Endodermal cell (in vitro differentiated cells): ENCODE measurements at places on chromosomes 4 and X. TPM values are rescaled to one million over a fixed set of nuclear protein-coding genes. Genes with fewer than 3 reads are reported as not detected.

DNA sequence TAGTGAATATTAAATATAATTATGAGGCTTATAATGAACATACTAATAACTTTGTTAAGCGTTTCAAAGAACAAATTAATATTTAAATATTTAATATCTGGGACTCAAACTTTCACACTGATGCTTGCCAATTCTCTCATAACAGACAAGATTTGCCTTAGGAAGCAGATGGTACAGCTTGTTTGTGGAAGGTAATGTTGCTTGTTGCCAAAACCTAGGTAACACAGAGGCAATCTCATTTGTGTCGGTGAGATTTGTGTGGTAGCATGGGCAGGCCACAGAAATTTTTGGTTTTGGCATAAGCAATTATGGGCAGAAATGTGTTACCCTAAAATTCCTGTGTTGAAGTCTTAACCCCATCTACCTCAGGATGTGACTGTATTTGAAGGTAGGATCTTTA, 114.9 kb upstream of the AFF2 start:
- no peak overlapping the region for H3K27ac ChIP-seq
- peaks cover 45% of the 10 kb centered on the region for H3K27me3 ChIP-seq
- H3K4me3 ChIP-seq, result no peak overlapping the region
- DNase-seq, result no peak

DNA sequence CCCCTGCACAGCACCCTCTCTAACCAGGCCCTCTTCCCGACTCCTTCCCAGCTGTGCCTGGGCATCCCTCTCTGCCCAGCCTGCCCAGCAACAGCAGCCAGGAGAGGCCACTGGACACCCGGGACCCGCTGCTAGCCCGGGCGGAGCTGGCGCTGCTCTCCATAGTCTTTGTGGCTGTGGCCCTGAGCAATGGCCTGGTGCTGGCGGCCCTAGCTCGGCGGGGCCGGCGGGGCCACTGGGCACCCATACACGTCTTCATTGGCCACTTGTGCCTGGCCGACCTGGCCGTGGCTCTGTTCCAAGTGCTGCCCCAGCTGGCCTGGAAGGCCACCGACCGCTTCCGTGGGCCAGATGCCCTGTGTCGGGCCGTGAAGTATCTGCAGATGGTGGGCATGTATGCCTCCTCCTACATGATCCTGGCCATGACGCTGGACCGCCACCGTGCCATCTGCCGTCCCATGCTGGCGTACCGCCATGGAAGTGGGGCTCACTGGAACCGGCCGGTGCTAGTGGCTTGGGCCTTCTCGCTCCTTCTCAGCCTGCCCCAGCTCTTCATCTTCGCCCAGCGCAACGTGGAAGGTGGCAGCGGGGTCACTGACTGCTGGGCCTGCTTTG, 1.1 kb downstream of the AVPR2 start:
- no peaks in the 10 kb centered on the region for H3K36me3 ChIP-seq
- H3K4me3 ChIP-seq, result no peak overlapping the region
- no peaks in the 10 kb centered on the region for H3K4me1 ChIP-seq
- no peaks in the 10 kb centered on the region for H3K27me3 ChIP-seq

DNA sequence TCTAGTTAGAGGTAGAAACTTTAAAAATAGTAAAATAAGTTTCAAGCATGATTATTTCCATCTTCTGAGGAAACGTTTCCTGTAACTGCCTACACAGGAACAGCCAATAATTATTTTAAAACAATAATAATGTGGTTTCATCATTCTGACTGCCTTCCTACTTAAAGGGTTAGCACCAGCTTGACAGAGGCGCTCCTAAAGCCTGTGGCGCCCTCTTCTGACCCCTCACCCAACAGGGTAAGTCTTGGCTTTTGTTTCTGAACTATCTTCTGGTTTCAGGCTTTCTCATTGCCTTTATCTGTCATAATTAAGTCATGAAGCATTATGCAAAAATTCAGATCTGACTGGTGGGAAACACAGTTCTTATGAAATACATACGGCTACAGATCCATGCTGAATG, 96.7 kb downstream of the ITM2A start:
- peak; percentile 73 for DNase-seq
- H3K27me3 ChIP-seq, result no peaks in the 10 kb centered on the region
- no peaks in the 10 kb centered on the region for H3K36me3 ChIP-seq

DNA sequence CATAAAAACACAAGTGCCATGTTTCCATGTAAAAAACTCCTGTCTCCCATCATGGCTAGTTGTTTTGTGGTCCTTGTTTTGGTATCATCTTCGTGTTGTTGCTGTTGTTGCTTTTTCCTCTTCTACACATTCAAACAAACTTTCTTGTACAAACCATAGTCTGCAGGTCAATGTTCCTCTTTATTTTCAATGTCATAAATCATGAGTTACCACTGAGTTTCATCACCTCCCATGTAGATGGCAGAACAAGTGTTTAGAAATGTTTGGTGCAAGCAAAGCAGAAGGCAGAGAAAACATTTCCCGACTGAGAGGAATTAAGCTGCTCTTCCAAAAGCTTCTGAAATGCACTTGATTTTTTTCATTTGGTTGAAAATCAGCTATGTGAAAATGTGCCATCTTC, 166.0 kb downstream of the ANTXR2 start:
- no peaks in the 10 kb centered on the region for H3K36me3 ChIP-seq
- H3K4me1 ChIP-seq, result no peaks in the 10 kb centered on the region
- no peak overlapping the region for H3K4me3 ChIP-seq
- no peaks in the 10 kb centered on the region for H3K27me3 ChIP-seq
- H3K27ac ChIP-seq, result no peak overlapping the region
- no peak for DNase-seq

DNA sequence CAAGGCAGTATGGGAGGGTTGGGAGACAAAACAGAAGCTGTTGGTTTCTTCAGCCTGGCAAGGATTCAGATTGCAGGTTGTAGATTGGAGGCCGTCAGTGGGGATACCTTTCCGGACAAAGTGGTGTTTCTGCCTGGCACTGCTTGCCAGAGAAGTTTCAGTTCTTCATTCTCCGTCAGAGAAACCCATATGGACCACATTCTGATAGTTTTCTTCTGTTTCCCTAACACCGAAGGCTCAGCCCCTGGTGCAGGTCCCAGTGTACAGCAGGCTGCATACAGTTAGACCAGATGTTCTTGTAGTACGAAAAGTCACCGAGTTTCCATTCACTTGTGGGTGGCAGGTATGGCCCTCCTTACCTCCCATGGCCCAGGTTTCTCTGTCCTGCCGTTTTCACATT, 107.3 kb downstream of the PTTG2 start:
- H3K27me3 ChIP-seq, result no peaks in the 10 kb centered on the region
- DNase-seq, result no peak
- peaks cover 3% of the 10 kb centered on the region for H3K36me3 ChIP-seq
- H3K27ac ChIP-seq, result no peak overlapping the region

- DNase-seq, result no peak
- no peaks in the 10 kb centered on the region for H3K27me3 ChIP-seq
- no peaks in the 10 kb centered on the region for H3K36me3 ChIP-seq
- H3K27ac ChIP-seq, result no peak overlapping the region
These were observed 8.4 kb downstream of the UGT8 start for GRCh38 chr4:114607056-114607455.

GRCh38 chrX:83829874-83830273, 31.1 kb upstream of the CYLC1 start:
- H3K4me1 ChIP-seq, result no peaks in the 10 kb centered on the region
- no peaks in the 10 kb centered on the region for H3K36me3 ChIP-seq
- no peak overlapping the region for H3K27ac ChIP-seq
- no peak overlapping the region for H3K4me3 ChIP-seq
- DNase-seq, result no peak

Gene GLA
- 34.8 and 35.9 TPM in 2 replicates for total RNA-seq

Gene NXF3
- 0.23 TPM in 1 of 2 replicates, not detected in the other for total RNA-seq

Gene REELD1
- total RNA-seq, result 0.13 TPM in 1 of 2 replicates, not detected in the other
